ENCODE measurements at places on chromosomes 3 and 15.

GRCh38 chr3:105834768-105835167 is 34.0 kb downstream of the CBLB start:
- no peak for DNase-seq

DNA sequence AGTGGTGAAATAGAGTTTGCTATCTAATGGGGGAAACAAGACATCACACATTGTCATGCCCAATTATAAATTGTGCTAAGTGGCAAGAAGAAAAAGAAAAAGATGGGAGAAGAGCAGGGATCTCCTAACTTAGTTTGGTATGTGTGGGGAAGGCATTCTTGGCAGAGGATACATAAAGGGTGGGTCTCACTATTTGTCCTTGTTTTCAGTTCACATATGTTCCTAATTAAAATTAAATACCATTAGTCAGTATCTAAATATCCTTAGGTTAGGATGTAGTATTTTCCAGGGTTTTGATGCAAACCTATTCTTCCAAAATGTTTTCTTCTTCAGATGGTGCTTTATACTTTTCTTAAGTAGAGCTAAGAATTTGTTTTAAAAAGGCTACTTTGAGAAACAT is 173.7 kb downstream of the B3GALNT1 start:
- no peak for DNase-seq

DNA sequence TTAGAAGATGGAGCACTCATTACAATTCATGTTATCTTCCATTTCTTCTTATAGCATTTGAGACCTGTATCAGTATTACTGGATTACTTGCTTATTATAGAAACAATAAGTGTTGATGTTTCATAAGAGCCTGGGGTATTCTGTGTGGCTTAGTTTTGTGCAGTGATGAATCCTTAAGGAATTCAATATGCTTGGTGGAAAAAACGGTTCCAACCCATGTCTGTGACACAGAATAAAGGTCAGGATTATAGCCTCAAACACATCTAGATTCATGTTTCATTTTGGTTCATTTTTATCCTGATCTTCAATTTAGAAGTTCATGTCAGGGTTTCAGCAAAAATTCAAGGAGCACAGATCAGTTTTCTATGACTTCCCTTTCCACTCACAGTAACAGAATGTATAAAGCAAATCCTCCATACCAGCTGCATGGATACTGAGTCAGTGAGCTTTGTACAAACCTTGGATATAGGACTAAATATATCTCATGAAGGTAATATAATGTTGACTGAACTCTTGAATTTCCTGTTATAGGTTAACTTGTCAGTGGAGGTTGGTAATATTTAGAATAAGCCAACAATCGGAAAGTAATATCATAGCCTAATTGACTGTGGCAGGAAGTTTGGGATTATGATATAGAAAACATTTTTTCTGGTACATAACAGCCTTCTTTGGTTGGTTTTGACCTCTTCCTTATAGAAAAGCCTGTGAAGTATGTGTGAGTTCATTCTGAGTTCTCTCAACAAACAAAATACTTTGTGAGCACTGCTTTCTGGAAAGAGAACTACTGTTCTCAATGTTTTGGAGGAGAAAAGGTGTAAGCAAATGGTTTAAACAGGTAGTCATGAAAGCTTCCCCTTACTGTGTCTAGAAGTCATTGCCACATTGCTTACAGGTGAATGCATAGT is 218.2 kb upstream of the TPM1 start:
- DNase-seq, result no peak

- DNase-seq, result no peak
Observed at GRCh38 chr15:47965297-47965696, 155.5 kb upstream of the SLC24A5 start.

GRCh38 chr15:38996111-38996631 is 431.6 kb upstream of the RASGRP1 start:
- DNase-seq, result no peak

DNA sequence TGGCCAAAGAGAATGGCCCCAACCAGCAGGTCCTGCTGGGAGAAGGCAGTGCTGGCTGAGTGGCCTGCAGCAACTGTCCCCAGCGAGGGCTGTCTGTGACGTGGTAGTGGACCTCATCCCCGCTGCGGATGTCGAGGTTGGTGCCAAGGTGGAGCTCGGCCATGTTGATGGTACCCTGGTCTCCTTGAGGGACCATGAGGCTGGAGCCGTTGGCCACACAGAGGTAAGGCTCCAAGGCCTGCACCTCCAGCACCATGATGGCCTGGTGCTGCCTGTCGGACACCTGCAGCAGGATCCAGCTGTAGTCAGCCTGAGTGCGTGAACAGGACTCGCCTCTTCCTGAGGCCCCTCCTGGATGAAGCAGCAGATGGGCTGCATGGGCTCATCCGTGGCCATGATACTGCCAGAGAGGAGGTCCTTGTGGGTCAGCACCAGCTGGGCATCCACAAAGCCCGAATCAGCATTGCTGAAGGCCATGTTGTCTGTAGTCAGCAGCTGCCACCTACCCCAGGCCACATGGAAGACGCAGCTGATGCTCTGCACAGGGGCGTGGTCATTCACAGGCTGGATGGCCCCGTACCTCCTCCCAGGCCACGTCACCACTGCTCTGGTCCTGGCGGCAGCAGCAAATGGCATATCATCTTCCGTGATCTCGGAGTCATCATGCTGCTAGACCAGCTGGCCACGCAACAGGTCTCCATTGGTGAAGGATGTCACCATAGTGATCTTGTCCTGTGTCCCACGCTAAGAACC is 167.5 kb downstream of the GOLGA6L4 start:
- no peak for DNase-seq

- no peak for DNase-seq
Observed at GRCh38 chr3:66904831-66905493, 93.1 kb upstream of the KBTBD8 start.

DNA sequence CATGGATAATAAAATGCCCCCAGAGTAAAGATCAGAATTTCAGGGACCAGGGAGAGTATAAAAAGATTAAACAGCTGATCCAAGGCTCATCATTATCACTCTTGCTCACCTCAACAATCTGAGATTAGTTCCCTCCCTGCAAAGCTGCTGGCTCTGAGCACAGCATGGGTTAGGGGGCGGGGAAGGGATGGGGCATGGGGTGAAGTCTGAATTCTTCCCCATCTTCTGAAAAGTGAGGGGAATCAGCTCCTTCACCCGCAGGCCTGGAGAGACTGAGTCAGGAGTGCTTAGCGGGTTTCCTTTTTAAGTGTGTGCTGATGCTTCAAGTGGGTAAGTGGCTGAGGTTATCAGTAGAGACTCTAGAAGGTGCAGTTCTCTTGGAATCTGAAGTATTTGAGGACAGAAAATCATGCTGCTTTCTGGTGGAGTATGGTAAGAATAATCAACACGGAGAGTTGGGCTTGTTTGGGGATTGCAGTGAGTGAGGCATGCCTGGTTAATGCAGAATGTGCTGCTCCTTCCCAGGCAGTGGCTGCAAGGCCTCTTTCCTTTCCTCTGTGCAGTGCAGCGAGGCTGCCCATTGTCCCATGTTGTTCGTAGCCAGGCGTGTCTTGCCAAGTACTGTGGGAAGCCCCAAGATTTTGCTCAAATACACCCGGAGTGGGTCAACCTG is 59.2 kb upstream of the TRAK1 start:
- DNase-seq, result no peak

- no peak for DNase-seq
Observed at GRCh38 chr3:53161820-53162671, 1.0 kb downstream of the PRKCD start.

- DNase-seq, result no peak
Observed at GRCh38 chr15:100005013-100005412, 271.8 kb upstream of the LYSMD4 start.

- DNase-seq, result no peak
Observed at GRCh38 chr3:129277829-129278271, 820 bp upstream of the HMCES start.

DNA sequence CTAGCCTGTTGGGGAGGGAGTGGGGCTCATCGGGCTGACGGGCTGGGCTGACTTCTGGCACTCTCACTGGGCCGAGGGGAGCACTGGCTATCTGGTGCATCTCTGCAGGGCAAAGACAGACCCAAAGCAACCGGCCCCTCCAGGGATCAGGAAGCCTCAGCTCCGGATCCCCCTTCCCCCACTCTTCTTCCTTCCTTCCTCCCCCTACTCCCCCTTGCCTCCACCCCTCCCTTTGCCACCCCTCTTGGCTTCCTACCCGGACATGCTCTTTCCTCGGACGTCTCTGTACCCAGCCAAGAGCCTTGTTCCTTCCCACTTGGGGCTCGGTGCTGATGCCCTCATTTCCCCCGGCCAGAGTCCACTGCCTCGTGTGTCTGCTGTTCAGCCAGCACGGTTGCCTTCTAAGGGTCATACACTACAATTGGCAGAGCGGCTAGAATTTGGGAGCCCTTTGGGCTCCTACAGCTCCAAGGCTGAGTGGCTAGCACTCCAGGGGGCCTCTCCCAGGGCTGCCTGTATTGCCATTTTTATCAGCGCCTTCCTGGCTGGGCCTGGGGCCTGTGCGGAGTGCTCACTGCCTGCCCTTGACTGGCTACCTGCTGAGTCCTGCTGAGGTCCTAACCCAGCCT is 10.9 kb downstream of the SEMA3F start:
- no peak for DNase-seq

- no peak for DNase-seq
Observed at GRCh38 chr15:32838820-32839219, 121.0 kb downstream of the GREM1 start.

- no peak for DNase-seq
Observed at GRCh38 chr15:45116482-45117307, 2.6 kb downstream of the DUOXA2 start.

- DNase-seq, result no peak
Observed at GRCh38 chr15:41423979-41424659, 7.2 kb downstream of the RTF1 start.

GRCh38 chr15:33586786-33587697 is 276.3 kb downstream of the RYR3 start:
- no peak for DNase-seq

GRCh38 chr3:46661776-46662766 is 31.4 kb downstream of the ALS2CL start:
- DNase-seq, result no peak

DNA sequence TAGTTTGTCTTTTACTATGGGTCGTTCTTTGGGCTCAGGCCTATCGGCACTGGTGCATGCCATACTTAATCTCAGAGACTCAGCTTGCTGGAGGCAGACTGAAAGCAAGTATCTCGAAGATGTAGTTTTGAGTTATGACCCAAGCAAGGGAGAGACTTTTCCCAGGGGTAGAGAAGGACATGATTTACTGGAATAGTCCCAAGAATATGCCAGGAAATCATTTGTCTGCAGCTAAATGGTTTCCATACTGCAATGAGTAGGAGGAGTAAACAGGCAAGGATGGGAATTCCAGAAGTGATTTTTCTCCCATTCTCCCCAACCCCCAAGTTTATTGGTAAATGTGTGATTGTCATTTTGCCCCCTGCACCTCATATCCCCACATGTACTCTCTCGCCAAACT is 35.4 kb upstream of the LACTB start:
- DNase-seq, result no peak

GRCh38 chr3:88713233-88713691 is 394.2 kb upstream of the EPHA3 start:
- DNase-seq, result no peak

DNA sequence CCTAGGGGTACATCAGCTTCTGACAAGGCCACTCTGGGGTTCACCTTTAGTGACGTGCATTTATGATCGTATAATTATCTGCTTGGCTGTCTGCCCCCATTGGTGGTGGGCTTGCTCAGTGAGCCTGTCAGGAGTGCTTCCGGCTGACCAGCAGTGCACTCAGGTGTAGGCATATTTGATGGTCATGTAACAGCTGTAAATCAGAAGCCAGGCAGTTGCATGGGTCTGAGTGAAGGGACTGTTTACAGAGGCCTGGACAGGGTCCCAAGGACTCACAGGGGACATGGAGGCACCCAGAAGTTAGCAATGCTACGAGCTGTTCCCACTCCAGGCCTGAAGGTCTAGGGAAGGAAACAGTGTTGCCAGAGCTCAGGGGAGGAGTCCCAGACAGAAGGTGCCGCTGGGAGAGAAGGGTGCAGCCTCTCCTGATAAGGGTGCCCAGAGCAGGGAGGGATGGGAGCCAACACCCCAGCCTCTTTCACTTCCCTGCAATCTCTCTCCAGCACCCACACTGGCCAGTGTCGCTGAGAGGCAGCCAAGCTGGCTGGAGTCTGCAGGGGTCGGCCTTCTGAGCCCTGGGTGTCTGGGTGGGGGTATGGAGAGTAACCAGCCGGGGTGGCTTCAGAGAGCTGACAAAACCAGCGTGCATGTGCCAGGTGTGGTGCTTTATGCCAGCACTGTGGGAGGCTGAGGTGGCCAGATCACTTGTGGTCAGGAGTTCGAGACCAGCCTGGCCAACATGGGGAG is 61.3 kb upstream of the PRR23E start:
- DNase-seq, result no peak

- DNase-seq, result no peak
Observed at GRCh38 chr3:179113903-179114302, 34.3 kb upstream of the PIK3CA start.

GRCh38 chr15:78429477-78429876 is 8.5 kb upstream of the IREB2 start:
- no peak for DNase-seq

DNA sequence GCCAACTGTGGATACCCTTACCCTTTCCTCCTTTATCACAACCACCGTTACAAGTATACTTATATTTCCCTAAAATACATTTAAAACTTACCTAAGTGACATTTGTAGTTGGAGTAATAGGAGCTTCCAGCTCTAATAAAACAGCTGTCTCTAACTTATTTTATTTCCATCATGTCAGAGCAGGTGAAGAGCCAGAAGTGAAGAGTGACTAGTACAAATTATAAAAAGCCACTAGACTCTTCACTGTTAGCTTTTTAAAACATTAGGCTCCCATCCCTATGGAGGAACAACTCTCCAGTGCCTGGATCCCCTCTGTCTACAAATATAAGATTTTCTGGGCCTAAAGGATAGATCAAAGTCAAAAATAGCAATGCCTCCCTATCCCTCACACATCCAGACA is 102.3 kb downstream of the MME start:
- DNase-seq, result no peak

DNA sequence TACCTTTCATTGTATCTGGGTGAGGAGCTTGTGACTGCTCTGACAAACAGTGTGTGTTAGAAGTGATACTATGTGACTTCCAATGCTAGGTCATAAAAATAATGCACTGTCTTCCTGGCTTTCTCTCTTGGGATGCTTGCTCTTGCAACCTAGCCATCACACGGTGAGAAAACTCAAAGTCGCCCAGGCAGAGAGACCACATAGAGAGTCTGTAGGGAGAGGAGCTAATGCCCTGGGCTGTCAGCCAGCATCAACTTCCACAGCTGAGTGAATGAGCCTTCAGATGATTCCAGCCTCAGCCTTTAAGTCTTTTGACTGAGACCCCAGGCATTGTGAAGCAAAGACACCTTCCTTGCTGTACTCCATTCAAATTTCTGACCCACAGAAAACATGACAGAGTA is 220.6 kb upstream of the SGO1 start:
- no peak for DNase-seq

All from activated CD4-positive, alpha-beta T cell treated with anti-CD3 and anti-CD28 coated beads, Interleukin-2, amount 50 U/mL, for 24 hours (primary cell).